ENCODE measurements at places on chromosomes 4 and X.

- no peak for DNase-seq
Measured at GRCh38 chrX:101163166-101163565, 56.4 kb upstream of the DRP2 start.

- DNase-seq: no peak
Measured at GRCh38 chr4:133316909-133317308, 167.8 kb downstream of the PCDH10 start.

- DNase-seq: no peak
Measured at GRCh38 chr4:37188100-37188499, 56.4 kb upstream of the NWD2 start.

GRCh38 chr4:167111622-167112021 is 122.7 kb downstream of the SPOCK3 start:
- DNase-seq: no peak

- DNase-seq: no peak
Measured at GRCh38 chrX:70029863-70030262, 19.9 kb downstream of the AWAT2 start.

GRCh38 chrX:96906741-96907140 is 23.0 kb downstream of the RPA4 start:
- no peak for DNase-seq

DNA sequence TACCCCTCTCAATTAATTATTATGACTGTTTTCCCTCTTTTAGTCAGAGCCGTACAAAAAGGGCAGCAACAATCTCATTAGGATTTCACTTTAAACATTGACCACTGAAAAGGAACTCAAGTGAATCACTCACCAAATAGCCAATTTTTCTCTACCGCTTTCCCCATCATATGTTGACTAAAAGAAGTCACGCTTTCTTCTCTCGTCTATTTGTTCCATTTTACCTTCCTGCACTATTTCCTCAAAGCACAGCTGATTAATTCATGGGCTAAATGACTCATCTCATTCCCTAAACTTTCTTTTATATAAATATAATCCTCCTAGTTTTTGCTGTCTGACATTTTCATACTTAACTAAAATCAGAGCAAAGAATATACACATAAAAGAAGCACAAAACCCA is 8.2 kb downstream of the MID1 start:
- DNase-seq: no peak

- DNase-seq: no peak
Measured at GRCh38 chrX:153651540-153652079, 4.6 kb downstream of the DUSP9 start.

DNA sequence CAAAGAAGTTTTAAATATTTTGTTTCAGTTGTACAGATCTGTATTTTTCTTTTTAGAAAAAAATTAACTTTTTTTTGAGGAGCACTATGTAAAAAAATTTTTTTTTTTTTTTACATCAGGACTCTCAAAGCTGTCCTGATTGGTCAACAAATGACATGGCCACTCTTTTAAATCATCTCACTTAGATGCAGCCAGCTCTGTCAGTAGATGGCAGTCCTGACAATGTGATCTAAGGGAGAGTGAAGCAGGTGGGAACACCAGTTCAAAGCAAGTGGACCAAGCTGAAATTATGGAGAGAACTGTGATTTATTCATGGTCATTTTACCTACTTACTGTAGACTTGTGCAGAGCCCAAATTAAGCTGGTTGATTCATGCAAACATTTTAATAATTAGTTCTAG is 174.7 kb upstream of the GPRIN3 start:
- no peak for DNase-seq

GRCh38 chrX:111728096-111728495 is 47.1 kb downstream of the ALG13 start:
- no peak for DNase-seq

DNA sequence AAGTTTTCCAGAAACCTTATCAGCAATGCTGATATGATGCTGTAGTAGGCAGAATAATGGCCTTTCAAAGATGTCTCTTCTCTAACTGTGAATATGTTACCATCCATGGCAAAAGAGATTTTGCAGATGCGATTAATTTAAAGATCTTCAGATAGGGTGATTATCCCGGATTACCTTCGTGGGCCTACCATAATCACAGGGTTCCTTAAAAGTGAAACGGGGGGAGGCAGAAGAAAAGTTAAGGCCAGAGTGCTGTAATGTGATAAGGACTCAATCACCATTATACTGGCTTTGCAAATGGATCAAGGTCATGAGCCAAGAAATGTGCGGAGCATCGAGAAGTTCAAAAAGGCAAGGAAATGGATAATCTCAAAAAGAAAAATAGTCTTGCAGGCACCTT is 459.6 kb downstream of the CCSER1 start:
- DNase-seq: no peak

- no peak for DNase-seq
Measured at GRCh38 chr4:89021062-89021461, 35.9 kb downstream of the FAM13A start.

DNA sequence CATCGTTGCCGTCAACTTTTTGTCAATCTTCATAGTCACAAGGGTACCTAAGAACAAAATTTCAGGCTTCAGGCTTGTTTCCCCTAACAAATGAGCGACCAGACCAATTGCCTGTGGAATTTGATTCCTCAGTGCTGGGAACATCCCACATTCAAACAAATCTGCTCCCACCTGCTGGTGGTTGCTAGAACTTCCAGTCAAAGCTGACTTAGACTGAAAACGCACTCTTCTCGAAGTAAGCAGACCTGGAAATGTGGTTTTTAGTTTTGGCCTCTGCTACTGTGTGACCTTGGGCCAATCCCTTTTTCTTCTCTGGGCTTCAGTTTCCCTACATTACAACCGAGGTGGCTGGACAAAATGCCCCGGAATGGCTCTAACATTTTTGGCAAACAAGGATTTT is 1.8 kb upstream of the GABRQ start:
- peak; percentile 61 for DNase-seq

GRCh38 chr4:131159261-131159660 is 1989.8 kb upstream of the PCDH10 start:
- DNase-seq: no peak

DNA sequence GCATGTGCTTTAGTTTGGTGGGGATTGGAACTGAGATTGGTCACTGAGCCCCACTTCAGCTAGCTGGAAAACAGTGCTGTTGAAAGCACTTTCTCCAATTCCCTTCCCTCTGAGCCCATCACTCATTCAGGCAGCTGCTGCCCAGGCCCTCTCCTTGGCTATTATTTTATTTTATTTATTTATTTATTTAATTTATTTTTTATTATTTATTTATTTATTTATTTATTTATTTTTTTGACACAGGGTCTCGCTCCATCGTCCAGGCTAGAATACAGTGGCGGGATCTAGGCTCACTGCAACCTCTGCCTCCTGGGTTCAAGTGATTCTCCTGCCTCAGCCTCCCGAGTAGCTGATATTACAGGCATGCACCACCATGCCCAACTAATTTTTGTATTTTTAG is 51.8 kb upstream of the RBPJ start:
- no peak for DNase-seq

- DNase-seq: no peak
Measured at GRCh38 chr4:108118505-108118904, 50.2 kb downstream of the LEF1 start.

DNA sequence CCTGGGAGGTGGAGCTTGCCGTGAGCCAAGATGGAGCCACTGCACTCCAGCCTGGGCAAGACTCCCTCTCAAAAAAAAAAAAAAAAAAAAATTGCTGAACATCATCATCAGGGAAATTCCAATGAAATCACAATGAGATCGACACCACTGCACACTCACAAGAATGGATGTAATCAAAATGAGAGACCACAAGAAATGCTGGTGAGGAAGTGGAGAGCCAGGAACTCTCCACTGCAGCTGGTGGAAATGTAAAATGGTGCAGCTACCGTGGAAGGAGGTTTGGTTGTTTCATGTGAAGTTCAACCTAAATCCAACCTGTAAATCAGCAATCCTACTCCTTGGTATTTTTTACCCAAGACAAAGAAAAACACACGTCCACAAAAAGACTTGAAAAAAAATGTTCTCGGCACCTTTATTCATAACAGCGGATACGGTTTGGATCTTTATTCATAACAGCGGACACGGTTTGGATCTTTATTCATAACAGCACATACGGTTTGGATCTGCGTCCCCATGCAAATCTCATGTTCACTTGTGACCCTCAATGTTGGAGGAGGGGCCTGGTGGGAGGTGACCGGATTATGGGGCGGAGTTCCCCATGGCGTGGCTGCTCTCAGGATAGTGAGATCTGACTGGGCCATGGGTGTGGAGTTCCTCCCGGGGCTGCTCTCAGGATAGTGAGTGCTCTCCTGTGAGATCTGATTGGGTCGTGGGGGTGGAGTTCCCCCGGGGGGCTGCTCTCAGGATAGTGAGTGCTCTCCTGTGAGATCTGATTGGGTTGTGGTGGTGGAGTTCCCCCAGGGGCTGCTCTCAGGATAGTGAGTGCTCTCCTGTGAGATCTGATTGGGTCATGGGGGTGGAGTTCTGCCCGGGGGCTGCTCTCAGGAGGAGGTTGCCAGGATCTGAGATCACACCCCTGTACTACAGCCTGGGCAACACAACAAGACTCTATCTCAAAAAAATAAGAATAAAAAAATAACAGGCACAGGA is 7.7 kb downstream of the GAK start:
- DNase-seq: peak; percentile 9

- DNase-seq: no peak
Measured at GRCh38 chr4:105605493-105605892, 53.1 kb downstream of the ARHGEF38 start.

DNA sequence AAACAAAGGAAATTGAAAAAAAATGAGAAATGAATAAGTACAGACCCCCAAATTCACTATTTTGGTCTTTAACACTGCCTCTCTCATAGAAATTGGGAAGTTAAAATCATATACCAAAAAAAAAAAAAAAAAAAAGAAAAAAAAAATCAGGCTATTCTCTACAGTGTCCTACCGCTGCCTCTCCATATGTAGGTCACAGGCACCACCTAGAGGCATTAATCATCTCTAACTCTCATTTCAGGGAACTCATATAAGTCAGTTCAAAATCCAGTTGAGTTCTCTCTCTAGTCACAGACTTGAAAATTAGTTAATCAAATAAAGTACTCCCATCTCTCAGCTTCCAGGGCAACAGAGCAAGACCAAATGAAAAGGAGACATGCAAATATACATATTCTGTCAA is 47.9 kb downstream of the COX18 start:
- DNase-seq: no peak

DNA sequence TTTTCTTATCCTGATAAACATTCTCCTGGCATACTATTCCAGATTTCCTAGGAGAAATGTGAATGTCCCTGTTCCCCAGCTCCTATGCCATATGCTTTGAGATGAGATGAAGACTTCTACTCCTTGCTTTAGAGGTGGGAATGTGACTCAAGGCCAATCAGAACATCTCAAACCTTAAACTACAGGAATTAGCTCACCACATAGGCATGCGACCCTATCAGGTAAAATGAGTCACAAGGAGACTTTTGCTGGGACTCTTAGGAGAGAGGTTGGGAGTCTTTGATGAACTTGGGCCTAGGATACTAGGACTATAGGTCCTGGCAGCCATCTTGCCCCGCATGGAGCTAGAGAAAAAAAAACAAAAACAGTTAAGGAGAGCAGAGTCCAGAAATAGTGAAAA is 5.8 kb upstream of the USO1 start:
- no peak for DNase-seq

- no peak for DNase-seq
Measured at GRCh38 chr4:149426461-149426860, 389.2 kb downstream of the IQCM start.

DNA sequence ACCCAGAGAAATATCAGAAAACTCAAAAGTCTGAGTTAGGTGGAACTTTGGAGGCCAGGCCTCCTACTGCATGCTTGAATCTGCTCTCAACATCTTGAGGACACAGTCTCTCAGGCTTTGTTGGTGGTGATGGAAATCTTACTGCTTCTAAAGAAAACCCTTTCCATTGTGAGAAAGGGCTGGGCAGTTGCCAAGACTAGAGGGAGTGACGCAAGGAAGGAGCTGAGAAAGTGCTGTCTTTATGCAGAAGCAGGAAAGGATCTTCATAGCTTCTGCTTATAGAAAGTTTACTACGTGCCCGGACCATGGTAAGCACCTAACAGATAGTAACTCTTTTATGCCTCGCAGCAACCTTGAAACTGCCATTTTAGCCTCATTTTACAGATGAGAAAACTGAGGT is 2.4 kb upstream of the CRMP1 start:
- DNase-seq: no peak

- no peak for DNase-seq
Measured at GRCh38 chr4:104728380-104729122, 233.9 kb upstream of the CXXC4 start.

DNA sequence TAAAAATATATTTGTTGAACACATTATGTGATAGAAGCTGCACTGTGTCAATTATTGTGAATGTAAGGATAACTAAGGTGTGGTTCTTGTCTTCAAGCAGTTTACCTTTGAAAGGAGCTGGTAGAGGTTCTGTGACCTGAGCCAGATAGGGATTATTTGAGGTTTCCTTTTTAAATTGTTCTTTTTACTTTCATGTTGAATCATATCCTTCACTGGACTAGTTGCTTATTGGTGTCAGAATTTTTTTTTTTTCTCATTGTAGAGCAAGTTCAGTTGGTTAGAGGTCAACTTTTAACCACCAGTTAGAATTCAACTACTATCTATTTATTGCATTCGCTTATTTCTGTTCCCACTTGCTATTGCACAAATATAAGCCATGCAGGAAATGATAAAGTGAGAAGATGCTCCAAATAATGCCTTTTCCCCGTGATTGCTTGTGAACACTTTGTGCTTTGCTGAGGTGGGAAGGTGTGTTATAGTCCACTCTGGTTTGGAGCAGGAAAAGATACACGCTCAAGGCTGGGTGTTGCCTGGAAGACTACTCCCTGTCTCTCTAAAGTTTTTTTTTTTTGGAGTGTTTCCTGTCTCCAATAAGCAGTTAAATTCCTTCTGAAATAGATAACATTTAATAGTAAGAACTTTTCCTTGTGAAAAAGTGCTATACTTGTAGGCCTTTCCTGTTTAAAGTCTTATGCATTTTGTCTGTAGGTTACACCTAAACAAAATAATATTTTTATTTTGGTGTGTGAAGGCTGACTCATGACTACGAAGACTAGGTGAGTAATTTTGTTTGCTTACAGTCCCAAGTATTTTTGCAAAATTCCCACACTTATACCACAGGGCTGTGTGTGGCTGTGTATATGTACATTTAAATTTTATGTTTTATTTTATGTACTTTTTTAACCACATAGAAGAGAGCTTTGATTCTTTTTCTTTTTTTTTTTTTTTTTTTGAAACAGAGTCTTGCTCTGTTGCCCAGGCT is 83.8 kb upstream of the LCORL start:
- DNase-seq: no peak

- DNase-seq: no peak
Measured at GRCh38 chrX:22392133-22392948, 119.6 kb downstream of the CBLL2 start.

- no peak for DNase-seq
Measured at GRCh38 chr4:121597346-121597934, 99.3 kb downstream of the ANXA5 start.

- DNase-seq: no peak
Measured at GRCh38 chr4:178165951-178166308, 723.7 kb upstream of the AGA start.

GRCh38 chr4:103100691-103101090 is 1.1 kb upstream of the BDH2 start:
- DNase-seq: no peak
